Activated CD8-positive, alpha-beta T cell treated with anti-CD3 and anti-CD28 coated beads for 36 hours (primary cell): ENCODE measurements at places on chromosomes 4 and X.
A peak's percentile ranks its signal among the peaks of the same experiment; 100 is the strongest.

DNA sequence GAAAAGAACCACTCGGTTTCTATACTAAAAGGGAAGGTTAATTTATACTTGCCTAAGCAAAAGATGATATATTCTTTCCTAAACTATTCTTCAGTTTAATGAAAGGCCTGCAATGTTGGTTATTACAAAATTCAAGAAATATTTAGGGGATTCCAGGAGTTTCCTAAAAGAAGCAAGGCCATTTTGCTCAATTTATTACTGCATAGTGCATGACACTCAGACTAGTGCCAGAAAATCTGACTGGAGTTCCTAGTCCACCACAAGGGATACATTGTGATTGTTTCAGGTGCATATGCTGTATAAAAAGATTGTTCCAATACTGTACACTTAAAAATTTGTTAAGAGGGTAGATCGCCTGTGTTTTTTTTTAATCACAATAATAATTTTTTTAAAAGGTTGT, 78.7 kb downstream of the CAPN6 start:
- DNase-seq, result no peak
- H3K27me3 ChIP-seq, result no peaks in the 10 kb centered on the region
- no peak overlapping the region for H3K4me3 ChIP-seq

DNA sequence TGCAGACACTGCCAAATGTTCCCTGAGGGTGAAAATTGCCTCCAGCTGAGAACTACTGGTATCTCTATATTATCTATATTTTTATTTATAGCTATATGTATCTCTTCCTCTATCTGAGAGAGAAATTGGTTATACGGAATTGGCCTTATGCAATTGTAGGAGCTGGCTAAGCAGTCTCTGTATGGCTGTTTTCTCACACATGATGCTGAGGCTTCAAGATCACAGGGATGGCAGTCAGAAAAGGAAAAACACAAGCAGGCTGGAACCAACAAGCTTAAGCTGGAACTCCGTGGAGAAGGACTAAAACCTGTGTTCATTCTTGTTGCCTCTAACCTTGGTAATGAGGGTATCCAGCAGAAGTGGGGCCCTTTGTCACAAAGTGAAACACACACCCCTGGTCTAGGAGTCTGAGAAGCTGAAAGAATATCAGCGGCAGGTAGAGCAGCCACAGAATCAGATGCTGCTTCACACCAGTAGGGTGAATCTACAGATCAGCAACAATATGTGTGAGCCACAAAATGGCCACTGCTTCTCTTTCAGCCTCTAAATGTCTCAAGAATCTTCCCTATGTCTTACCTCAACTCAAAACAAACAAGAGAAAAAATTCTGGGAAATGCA, 166.5 kb upstream of the PPP1R2C start:
- peak overlapping the region; percentile 45 for H3K4me3 ChIP-seq
- H3K27me3 ChIP-seq, result no peaks in the 10 kb centered on the region
- peaks cover 17% of the 10 kb centered on the region for H3K36me3 ChIP-seq
- H3K4me1 ChIP-seq, result peaks cover 87% of the 10 kb centered on the region

DNA sequence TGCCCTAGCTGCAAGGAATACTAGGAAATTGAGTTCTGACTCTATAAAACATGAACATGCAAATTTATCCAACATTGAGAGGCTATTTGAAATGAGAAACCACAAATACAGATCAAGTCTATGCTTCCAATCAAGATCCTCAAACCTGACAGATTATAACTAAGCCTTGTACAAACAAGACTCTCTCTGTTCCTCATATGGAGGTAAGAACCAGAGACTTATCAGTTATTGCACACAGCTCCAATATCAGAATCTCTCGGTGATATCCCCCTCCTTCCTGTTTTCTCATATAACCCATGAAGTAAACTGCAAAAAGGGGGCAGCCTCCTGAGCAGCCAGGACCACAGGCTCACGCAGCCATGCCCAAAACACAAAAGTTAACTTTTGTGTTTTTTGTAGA, 36.5 kb downstream of the FBXW7 start:
- H3K27me3 ChIP-seq, result no peaks in the 10 kb centered on the region
- no peak overlapping the region for H3K27ac ChIP-seq
- DNase-seq, result no peak
- peaks cover 39% of the 10 kb centered on the region for H3K4me1 ChIP-seq
- H3K4me3 ChIP-seq, result no peak overlapping the region

DNA sequence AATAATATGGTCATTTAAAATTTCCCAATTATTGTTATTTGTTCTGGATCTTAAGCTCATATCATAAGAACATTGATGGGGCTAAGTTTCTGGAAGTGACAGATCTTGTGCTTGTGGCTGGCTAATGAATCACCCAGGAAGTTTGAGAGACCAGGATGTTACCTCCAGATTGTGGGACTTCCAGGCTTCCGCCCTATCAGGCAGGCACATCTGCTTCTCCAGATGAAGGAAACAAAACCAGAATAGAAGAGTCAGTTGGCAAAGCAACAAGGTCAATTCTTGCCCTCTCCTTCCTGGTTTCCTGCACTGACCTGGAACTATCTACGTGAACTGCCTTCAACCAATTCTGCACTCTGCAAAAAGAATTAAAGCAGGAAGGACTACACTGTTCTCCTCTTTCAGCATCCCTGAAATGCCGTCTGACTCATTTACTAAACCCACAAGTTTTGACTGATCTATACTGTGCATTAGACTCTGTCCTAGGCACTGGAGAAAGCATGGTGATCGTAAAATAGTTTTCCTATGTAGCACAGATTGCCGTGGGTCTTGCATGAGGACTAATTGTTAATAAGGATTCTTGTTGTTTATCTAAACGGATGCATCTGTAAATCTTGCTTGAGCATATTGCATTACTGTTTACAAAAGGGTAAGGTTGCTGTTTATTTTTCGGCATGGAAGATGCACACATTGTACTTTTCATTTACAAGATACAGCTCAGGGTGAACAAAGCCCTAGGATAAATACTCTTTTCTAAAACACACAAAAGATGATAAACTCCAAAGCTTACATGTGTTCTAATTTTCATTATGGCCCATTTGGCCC, 74.6 kb downstream of the AMELX start:
- H3K36me3 ChIP-seq, result no peaks in the 10 kb centered on the region
- DNase-seq, result no peak
- no peaks in the 10 kb centered on the region for H3K4me1 ChIP-seq

DNA sequence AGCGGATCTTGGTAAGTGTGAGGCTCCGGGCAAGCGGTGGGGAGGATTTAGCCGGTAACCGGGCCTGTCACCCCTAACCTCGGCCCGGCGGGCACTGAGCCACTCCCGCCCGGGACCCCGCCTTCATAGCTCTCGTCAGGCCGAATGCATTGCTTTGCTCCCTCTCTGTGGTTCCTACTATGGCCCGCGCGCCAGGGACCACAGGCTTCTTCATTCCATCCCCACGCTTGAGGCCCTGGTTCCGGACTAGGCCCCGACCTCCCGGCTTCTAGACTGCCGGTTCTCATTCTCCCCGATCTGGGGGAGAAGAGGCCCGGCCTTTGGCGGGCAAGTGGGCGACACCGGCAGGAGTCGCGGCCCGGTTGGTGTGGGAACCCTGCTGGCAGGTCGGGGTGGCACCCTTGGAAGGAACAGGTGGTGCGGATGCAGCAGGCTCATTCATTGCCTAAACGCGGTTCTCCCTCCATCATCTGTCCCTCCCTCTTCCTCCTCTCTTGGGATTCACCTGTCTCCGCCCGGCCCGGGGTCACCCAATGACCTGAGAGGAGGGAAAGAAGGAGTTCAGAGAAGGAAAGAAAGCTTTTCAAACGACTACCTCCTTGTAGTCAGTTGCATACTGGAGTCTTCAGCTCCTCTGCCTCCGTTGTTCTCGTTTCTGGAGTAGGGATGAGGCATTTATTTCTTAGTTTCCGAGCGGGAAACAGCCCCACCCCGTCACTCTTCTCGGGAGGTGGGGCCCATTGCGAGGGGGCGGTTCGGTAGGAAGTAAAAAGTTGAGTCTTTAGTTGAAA, at the start of gene NDUFC1:
Gene NDUFC1 (minus strand): TSS at position 657 of the 791 bp plus-strand sequence. CDS start 6,679 bp downstream, outside the sequence.
- peak; percentile 76 for DNase-seq
- H3K36me3 ChIP-seq, result peaks cover 48% of the 10 kb centered on the region
- peak within 1 kb of the TSS; percentile 95 for H3K27ac ChIP-seq

GRCh38 chr4:88093874-88094273, 64.6 kb downstream of the ABCG2 start:
- no peaks in the 10 kb centered on the region for H3K4me1 ChIP-seq
- no peak overlapping the region for H3K27ac ChIP-seq
- no peak for DNase-seq
- H3K27me3 ChIP-seq, result no peaks in the 10 kb centered on the region
- H3K36me3 ChIP-seq, result no peaks in the 10 kb centered on the region

- H3K27me3 ChIP-seq, result no peaks in the 10 kb centered on the region
- H3K36me3 ChIP-seq, result no peaks in the 10 kb centered on the region
- H3K4me3 ChIP-seq, result no peak overlapping the region
Measured at GRCh38 chrX:65997978-65998717, 41.7 kb downstream of the VSIG4 start.

GRCh38 chr4:183264614-183265013, 55.5 kb downstream of the CLDN22 start:
- DNase-seq, result no peak
- H3K27me3 ChIP-seq, result no peaks in the 10 kb centered on the region
- peaks cover 3% of the 10 kb centered on the region for H3K4me1 ChIP-seq
- H3K4me3 ChIP-seq, result no peak overlapping the region
- H3K36me3 ChIP-seq, result no peaks in the 10 kb centered on the region

DNA sequence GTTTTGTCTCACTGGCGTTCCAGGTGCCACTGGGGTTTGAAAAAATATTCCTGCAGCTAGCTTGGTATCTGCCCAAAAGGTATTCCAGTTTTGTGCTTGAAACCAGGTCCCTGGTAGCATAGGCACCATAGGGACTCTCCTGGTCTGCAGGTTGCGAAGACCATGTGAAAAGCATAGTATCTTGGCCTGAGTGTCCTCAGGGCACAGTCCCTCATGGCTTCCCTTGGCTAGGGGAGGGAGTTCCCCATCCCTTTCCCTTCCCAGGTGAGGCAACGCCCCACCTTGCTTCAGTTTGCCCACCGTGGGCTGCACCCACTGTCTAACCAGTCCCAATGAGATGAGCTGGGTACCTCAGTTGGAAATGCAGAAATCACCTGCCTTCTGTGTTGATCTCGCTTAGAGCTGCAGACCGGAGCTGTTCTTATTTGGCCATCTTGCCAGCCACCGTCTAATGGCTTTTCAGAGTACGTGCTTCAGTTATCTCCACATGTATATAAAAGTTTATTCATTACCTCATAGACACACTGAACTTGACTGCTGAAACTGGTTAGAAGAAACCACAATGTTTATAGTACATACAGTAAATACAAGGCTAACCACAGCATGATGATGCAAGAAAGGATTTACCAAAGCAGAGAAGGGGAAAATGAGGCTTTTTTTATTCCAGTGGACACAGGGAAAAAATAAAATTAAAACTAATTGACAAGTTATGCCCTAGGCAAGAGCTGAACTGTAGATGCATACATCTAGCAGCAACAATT, 10.6 kb downstream of the PBDC1 start:
- no peaks in the 10 kb centered on the region for H3K27me3 ChIP-seq
- H3K4me3 ChIP-seq, result no peak overlapping the region
- no peak for DNase-seq
- H3K36me3 ChIP-seq, result peaks cover 59% of the 10 kb centered on the region
- H3K27ac ChIP-seq, result no peak overlapping the region
- peaks cover 42% of the 10 kb centered on the region for H3K4me1 ChIP-seq

- no peaks in the 10 kb centered on the region for H3K4me1 ChIP-seq
- H3K36me3 ChIP-seq, result no peaks in the 10 kb centered on the region
- no peak for DNase-seq
- no peak overlapping the region for H3K27ac ChIP-seq
Measured at GRCh38 chr4:175773566-175773965, 38.5 kb downstream of the GPM6A start.
